H1 (cell line): ENCODE measurements at places on chromosomes 7 and 10. TPM values are rescaled to one million over a fixed set of nuclear protein-coding genes. Genes with fewer than 3 reads are reported as not detected.

DNA sequence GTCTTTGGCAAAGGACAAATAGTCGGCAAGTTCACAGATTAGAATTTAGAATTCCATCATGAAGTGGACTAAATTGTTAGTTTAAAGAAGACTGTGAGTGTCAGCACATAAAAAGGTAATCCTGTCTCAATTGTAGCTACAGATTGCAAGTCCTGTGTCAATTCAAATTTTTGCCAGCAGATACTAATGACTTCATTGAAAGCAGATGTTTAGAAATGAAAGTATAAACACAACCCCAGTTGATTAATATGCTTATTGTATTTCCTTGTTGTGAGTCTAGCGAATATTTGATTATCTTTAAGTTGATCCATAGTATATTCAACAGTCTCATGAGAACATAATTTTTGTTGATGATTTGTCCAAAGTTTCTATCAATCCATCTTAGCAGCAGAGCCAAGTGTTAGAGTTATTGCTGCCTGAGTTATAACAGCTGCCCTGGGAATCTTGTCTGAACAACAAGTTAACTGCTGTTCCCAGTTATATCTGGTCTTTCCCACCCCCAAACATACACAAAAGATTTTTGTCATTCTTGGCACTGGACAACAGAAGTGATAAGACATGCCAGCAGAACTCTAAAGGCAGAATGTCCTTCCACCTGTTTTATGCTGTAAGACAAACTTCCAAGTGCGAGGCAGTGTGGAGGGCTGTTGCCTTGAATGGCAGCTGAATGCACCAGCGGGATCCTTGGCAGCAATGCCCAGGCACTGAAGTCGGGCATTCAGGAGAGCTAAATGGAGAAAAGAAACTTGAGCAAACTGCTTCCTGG, 21.3 kb upstream of the HERPUD2 start:
- H3K4me1 ChIP-seq = peaks cover 4% of the 10 kb centered on the region; the same call in 1 of the 2 replicates
- no peak overlapping the region for H3K4me3 ChIP-seq
- H3K27me3 ChIP-seq = no peaks in the 10 kb centered on the region
- no peak for DNase-seq
- no peak overlapping the region for H3K27ac ChIP-seq

RBM20 gene
- 0.29 and 0.63 TPM in 2 replicates for total RNA-seq

- H3K4me3 ChIP-seq = no peak overlapping the region
- H3K27me3 ChIP-seq = no peaks in the 10 kb centered on the region
- DNase-seq = no peak
- no peak overlapping the region for H3K27ac ChIP-seq
- no peaks in the 10 kb centered on the region for H3K36me3 ChIP-seq
Observed at GRCh38 chr10:91513598-91514424, 103.7 kb downstream of the HECTD2 start.

GRCh38 chr7:4845740-4846142, 16.1 kb downstream of the PAPOLB start:
- H3K4me1 ChIP-seq = no peaks in the 10 kb centered on the region
- H3K27ac ChIP-seq = no peak overlapping the region
- no peaks in the 10 kb centered on the region for H3K27me3 ChIP-seq
- H3K36me3 ChIP-seq = no peaks in the 10 kb centered on the region
- H3K4me3 ChIP-seq = no peak overlapping the region
- peak; percentile 67 for DNase-seq

PAPOLB gene
- 0.11 and 0.15 TPM in 2 replicates for total RNA-seq

STEAP2 gene
- total RNA-seq = 17.4 and 18.4 TPM in 2 replicates

DNA sequence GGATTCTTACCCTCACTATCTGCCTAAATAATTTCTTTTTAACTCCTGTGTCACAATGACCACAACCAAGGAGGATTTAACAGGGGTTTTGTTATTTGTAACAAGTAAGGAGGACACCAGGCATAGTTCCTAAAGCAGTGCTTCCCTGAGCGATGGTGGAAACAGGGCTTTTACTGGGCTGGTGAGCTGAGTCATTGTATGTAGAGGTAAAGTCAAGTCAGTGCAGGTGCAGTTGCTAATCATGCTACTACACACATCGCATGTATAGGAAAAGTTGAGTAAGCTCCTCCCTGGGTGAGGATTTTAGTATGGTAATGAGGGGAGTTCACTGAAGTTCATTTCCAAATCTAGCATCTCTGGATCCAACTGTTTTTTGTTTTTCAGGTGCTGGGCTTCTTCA, 22.9 kb upstream of the ABCA13 start:
- H3K27me3 ChIP-seq = no peaks in the 10 kb centered on the region
- H3K4me3 ChIP-seq = no peak overlapping the region
- DNase-seq = no peak
- no peaks in the 10 kb centered on the region for H3K36me3 ChIP-seq
- H3K27ac ChIP-seq = no peak overlapping the region

SPDYE6 gene
- total RNA-seq = not detected in 2 replicates

PRXL2A gene
- 58.3 and 60.1 TPM in 2 replicates for total RNA-seq

AMZ1 gene
- 0.82 and 1.4 TPM in 2 replicates for total RNA-seq

ADRB1 gene
- 0.17 and 0.48 TPM in 2 replicates for total RNA-seq

MMP21 gene
- not detected in 2 replicates for total RNA-seq

- no peak overlapping the region for H3K27ac ChIP-seq
- no peaks in the 10 kb centered on the region for H3K27me3 ChIP-seq
- no peak for DNase-seq
- H3K4me1 ChIP-seq = no peaks in the 10 kb centered on the region
- H3K4me3 ChIP-seq = no peak overlapping the region
Observed at GRCh38 chr7:22979861-22980260, 34.1 kb downstream of the HYCC1 start.

C10orf90 gene
- total RNA-seq = not detected in 2 replicates

- no peaks in the 10 kb centered on the region; the same call in 1 of the 2 replicates for H3K4me1 ChIP-seq
- H3K36me3 ChIP-seq = no peaks in the 10 kb centered on the region
- DNase-seq = no peak
- H3K4me3 ChIP-seq = no peak overlapping the region
Observed at GRCh38 chr10:105725007-105725406, 1083.9 kb downstream of the SORCS3 start.

DNA sequence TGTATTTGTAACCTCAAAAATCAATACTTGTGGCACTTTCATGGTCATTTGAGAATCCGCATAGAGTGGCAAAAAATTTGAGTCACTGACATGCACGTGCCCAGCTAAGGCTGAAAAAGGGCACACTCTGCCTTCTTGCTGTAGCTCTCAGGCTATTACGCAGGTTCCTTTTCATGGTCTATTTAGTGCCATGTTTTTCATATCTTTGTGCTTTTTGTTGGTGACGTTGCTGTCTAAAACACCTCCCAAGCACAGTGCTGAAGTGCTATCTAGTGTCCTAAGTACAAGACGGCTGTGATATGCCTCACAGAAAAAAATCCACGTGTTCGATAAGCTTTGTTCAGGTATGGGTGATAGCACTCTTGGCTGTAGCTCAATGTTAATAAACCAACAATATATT, 50.9 kb downstream of the CREB3L2 start:
- no peaks in the 10 kb centered on the region for H3K36me3 ChIP-seq
- no peak overlapping the region for H3K27ac ChIP-seq
- no peak for DNase-seq
- peaks cover 8% of the 10 kb centered on the region; the same call in 1 of the 2 replicates for H3K4me1 ChIP-seq
- no peaks in the 10 kb centered on the region for H3K27me3 ChIP-seq

NME8 gene
- total RNA-seq = 0.22 and 0.57 TPM in 2 replicates

DOCK4 gene
- 23.6 and 26.9 TPM in 2 replicates for total RNA-seq

GRCh38 chr10:7403620-7404019, 7.2 kb downstream of the SFMBT2 start:
- no peak for DNase-seq
- H3K4me1 ChIP-seq = peaks cover 5% of the 10 kb centered on the region
- peaks cover 3% of the 10 kb centered on the region for H3K27me3 ChIP-seq
- no peak overlapping the region for H3K27ac ChIP-seq
- H3K4me3 ChIP-seq = no peak overlapping the region

DNA sequence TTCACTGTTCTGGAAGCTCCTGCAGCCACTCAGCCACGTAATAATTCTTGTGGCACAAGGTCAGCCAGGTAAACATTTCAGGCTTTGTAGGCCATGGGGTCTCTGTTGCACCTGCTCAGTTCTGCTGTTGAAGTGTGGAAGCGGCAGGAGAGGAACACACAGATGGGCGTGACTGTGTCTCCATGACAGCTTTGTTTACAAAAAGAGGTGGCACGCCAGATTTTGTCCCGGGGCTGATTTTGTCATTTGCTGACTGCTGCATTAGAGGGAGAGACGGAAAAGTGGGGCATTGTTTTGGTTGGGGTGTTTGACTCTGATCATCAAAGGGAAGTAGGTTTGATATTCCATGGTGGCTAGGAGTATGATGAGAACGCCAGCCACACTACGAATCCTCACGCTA, 103.1 kb downstream of the PRKAG2 start:
- no peaks in the 10 kb centered on the region for H3K36me3 ChIP-seq
- H3K4me3 ChIP-seq = no peak overlapping the region
- 0 out of 2 replicates have a peak, but pooled peaks cover 1% of the 10 kb centered on the region for H3K27me3 ChIP-seq
